ENCODE measurements at places on chromosomes 3 and 15. TPM values are rescaled to one million over a fixed set of nuclear protein-coding genes. Genes with fewer than 3 reads are reported as not detected.

Gene ANKDD1A
- total RNA-seq, result 3.6 TPM

Gene PARP6
- 35.0 TPM for total RNA-seq

Gene RBP2
- total RNA-seq, result not detected

Gene DAPK2
- 9.7 TPM for total RNA-seq

Gene TUBGCP4
- total RNA-seq, result 14.1 TPM

Gene PROS1
- 27.0 TPM for total RNA-seq

Gene PTPN23
- 17.4 TPM for total RNA-seq

Gene PDZRN3
- total RNA-seq, result 66.5 TPM

Gene DMXL2
- total RNA-seq, result 35.5 TPM

Gene GOLGA6D
- total RNA-seq, result 0.30 TPM

Gene OXTR
- total RNA-seq, result 0.59 TPM

Gene UBXN7
- total RNA-seq, result 29.8 TPM

Gene GANC
- 20.7 TPM for total RNA-seq

Gene IQCF6
- not detected for total RNA-seq

Gene CEMIP
- 6.5 TPM for total RNA-seq

Gene CLRN1
- total RNA-seq, result not detected

Gene AGTR1
- 39.6 TPM for total RNA-seq

Gene POLQ
- 3.7 TPM for total RNA-seq

Gene CPA3
- 34.4 TPM for total RNA-seq

Gene SH2D7
- total RNA-seq, result not detected

Gene PTX3
- 24.6 TPM for total RNA-seq

Gene ERICH6
- not detected for total RNA-seq

Gene LRRC34
- 2.7 TPM for total RNA-seq

Gene ZBBX
- total RNA-seq, result not detected

Gene MYO1E
- 58.8 TPM for total RNA-seq

Gene SHC4
- total RNA-seq, result 3.5 TPM

Gene GHSR
- not detected for total RNA-seq
